ENCODE measurements at places on chromosomes 12 and 14. TPM values are rescaled to one million over a fixed set of nuclear protein-coding genes. Genes with fewer than 3 reads are reported as not detected.

DNA sequence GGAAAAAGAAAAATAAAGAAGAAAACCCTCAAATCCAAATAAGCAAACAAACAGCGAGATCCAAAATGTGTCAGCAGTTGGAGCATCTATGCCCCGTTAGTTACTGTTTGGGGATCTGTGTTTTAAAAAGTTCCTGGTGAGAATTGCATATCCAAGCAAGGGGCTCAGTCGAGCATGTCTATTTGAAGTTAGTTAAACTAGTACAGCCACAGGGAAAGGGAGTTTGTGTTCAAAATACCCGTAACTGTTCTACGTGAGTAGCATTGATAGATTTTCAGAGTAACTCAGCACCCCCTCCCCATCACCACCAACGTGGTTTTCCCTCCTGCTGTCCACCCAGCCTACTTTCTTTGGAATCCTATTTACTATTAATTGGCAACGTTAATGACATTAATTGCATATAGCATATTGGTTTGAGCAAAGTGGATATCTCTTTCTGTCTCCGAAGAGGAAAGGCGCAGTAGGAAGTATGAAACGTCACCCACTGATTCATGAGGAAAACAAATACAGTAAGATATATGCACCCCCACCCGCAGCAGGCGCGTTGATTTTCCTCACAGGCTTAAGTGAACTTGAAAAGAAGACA is 1.5 kb downstream of the NPAS3 start:
- DNase-seq = no peak
- H3K27ac ChIP-seq = peak overlapping the region; percentile 90
- peak overlapping the region; percentile 72 for H3K4me3 ChIP-seq
- no peaks in the 10 kb centered on the region for H3K36me3 ChIP-seq
- H3K4me1 ChIP-seq = peaks cover 21% of the 10 kb centered on the region

DNA sequence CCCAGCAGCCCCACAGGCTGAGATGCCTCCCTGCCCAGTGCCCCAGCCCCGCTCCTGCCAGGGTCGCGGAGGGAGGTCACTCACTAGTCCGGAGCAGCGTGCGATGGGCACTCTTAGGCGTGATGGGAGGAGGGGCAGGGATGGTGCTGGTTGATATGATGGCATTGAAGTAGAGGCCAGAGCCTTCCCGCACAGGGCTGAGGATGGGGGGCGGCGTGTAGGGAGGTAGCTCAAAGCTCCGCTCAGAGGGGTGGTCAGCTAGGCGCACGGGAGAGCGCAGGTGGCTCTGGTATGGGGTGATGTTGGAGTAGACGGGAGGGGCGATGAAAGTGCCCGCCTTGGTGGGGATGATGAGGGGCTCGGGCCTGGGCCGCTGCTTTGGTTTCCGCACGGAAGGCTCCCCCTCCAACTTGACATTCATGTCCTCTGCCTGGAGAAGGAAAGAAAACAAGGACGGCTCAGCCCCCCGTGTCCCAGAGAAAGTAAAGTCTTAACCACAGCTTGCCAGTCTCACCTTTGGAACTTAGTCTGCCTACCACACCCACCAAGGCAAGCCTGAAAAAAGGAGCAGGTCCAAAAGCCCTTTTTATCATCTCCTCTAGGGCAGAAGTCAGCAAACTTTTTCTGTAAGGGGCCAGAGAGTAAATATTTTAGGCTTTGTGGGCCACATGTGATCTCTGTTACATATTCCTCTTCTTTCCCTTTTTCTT is 15.5 kb upstream of the PNMA1 start:
- H3K27me3 ChIP-seq = no peaks in the 10 kb centered on the region
- peaks cover 26% of the 10 kb centered on the region for H3K36me3 ChIP-seq
- no peak overlapping the region for H3K4me3 ChIP-seq
- H3K27ac ChIP-seq = peak overlapping the region; percentile 96
- peaks cover 49% of the 10 kb centered on the region for H3K4me1 ChIP-seq

GRCh38 chr12:127728285-127728684 is 538.7 kb upstream of the TMEM132C start:
- H3K4me3 ChIP-seq = no peak overlapping the region
- no peak overlapping the region for H3K27ac ChIP-seq
- no peaks in the 10 kb centered on the region for H3K36me3 ChIP-seq
- no peak for DNase-seq
- no peaks in the 10 kb centered on the region for H3K27me3 ChIP-seq
- no peaks in the 10 kb centered on the region for H3K4me1 ChIP-seq

DNA sequence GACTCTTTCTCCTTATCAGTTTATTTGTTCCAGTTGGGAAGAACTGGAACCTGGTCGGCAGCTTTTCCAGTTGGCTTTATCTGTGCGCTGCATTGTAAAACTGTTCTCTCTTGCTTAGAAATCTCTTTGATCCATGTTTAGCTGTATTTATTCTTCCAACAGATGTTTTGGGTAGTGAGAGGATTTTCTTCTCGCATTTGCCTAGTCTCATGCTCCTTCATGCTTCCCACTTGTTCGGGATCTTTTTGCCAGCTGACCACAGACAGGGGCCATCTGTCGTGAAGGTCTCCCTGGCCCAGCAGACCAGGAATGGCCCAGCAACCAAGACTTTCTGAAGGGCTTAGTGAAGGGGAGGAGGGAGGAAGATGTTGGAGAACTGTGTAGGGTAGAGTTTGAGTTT is 21.6 kb downstream of the NTF3 start:
- no peak overlapping the region for H3K4me3 ChIP-seq

DNA sequence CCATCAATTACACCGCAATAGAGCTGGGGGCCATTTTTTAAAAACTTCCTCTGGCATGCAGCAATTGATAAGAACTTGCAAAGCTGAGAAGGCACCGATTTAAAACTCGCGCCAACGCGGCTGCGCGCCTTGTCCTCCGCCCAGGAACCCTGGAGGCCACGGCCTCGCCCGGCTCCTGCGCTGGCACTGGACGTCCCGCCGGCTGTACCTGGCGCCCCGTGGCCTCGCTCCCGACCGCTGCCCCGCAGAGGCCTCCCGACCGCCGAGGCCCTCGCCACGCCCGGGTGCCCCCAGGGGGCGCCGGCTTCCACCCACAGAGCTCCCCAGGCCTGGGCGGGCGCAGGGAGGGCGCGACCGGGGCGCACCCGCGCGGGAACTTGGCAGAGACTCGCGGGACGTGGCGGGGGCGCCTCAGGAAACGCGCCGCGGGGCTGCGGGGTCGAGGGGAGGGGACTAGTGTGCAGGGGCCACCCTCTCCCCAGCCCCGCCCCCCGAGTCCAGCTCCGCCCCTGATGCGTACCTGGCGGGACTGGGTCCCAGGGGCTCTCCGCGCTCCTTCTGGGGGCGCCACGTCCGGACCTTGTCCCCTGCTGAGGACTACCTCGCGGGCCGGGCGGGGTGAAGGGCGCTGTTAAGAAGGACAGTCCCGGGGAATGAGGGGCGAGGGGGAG is 65.7 kb downstream of the TNFAIP2 start:
- peak overlapping the region; percentile 33 for H3K4me3 ChIP-seq
- no peaks in the 10 kb centered on the region for H3K4me1 ChIP-seq
- no peak overlapping the region for H3K27ac ChIP-seq
- DNase-seq = peak; percentile 66
- H3K27me3 ChIP-seq = peaks cover 36% of the 10 kb centered on the region
- H3K36me3 ChIP-seq = no peaks in the 10 kb centered on the region

- peaks cover 74% of the 10 kb centered on the region for H3K4me1 ChIP-seq
- H3K36me3 ChIP-seq = no peaks in the 10 kb centered on the region
- H3K4me3 ChIP-seq = no peak overlapping the region
- no peaks in the 10 kb centered on the region for H3K27me3 ChIP-seq
- peak overlapping the region; percentile 44 for H3K27ac ChIP-seq
Observed at GRCh38 chr12:116142936-116143898, 134.3 kb downstream of the MED13L start.

GRCh38 chr14:76352639-76353281 is 23.2 kb upstream of the ESRRB start:
- DNase-seq = no peak
- H3K4me3 ChIP-seq = peak overlapping the region; percentile 41
- peaks cover 10% of the 10 kb centered on the region for H3K4me1 ChIP-seq

GRCh38 chr12:5038781-5039311 is 4.8 kb upstream of the KCNA5 start:
- H3K27me3 ChIP-seq = peaks cover 19% of the 10 kb centered on the region
- no peak for DNase-seq
- no peaks in the 10 kb centered on the region for H3K36me3 ChIP-seq
- H3K27ac ChIP-seq = no peak overlapping the region

GRCh38 chr14:54565785-54566409 is 1.0 kb upstream of the SAMD4A start:
- peak; percentile 99 for DNase-seq
- peak overlapping the region; percentile 60 for H3K4me3 ChIP-seq
- H3K4me1 ChIP-seq = peaks cover 36% of the 10 kb centered on the region
- peak overlapping the region; percentile 100 for H3K27ac ChIP-seq

DNA sequence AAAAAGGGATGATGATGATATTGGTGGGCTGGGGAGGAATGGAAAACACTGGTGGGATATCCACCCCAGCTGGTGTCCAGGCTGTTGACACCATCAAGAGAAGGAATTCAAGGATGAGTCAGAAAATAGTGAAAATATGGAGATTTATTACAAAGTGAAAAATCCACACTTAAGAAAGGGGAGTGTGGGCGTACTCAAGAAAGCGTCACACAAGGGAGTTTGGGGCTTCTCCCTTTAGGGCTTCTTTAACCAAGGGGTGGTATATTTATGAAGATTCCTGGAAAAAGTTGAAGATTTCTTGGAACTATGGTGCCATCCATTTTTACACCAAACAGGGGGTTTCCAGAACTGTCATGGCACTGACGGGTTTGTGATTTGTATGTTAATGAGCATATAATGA is 63.1 kb upstream of the ARID2 start:
- no peaks in the 10 kb centered on the region for H3K36me3 ChIP-seq
- H3K4me3 ChIP-seq = no peak overlapping the region
- H3K27ac ChIP-seq = no peak overlapping the region
- no peaks in the 10 kb centered on the region for H3K4me1 ChIP-seq

DNA sequence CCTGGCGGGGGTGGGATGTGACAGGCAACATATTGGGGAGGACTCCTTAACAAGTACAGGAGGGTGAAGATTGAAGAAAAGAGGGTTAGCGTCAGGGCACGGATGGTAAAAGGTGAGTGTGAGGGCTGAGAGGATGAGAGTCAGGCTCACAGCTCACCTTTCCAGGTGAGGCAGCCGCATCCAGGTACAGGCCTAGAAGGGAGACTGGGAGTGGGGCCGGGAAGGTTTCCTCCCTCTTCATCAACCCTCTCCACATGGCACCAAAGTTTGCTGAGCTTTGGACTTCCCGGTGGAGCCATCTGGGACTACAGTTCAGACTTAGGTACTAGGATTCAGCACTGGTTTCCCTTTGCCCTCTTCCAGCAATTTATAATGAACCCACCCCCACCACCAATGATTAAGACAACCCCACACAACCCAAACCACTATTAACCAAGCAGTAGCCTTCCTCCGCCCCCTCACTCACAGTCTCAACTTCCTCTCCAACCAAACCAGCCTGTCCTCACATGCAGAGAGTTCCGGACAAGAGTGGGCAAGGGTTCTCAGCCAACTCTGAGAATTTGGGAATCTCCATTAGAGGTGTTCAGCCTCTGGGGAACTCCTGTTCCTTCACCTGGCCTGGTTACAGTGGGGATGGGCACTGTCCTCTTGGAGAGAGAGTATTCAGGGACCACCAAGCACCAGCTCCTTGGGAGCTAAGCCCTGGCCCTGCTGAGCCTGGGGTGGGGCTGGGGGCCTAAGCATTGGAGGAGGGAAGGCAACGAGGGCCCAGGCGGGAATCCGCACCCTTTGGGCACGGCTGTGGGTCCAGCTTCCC is 2.4 kb upstream of the HOXC4 start:
- no peak overlapping the region for H3K4me3 ChIP-seq
- no peak for DNase-seq
- H3K36me3 ChIP-seq = no peaks in the 10 kb centered on the region
- peaks cover 56% of the 10 kb centered on the region for H3K27me3 ChIP-seq

GRCh38 chr14:71742485-71742884 is 189.7 kb upstream of the RGS6 start:
- H3K36me3 ChIP-seq = no peaks in the 10 kb centered on the region
- H3K27ac ChIP-seq = no peak overlapping the region
- no peak for DNase-seq
- H3K27me3 ChIP-seq = no peaks in the 10 kb centered on the region

GRCh38 chr12:12017135-12017581 is 53.6 kb upstream of the BCL2L14 start:
- no peaks in the 10 kb centered on the region for H3K36me3 ChIP-seq
- H3K4me3 ChIP-seq = no peak overlapping the region
- H3K4me1 ChIP-seq = no peaks in the 10 kb centered on the region
- no peak overlapping the region for H3K27ac ChIP-seq
- DNase-seq = no peak

DNA sequence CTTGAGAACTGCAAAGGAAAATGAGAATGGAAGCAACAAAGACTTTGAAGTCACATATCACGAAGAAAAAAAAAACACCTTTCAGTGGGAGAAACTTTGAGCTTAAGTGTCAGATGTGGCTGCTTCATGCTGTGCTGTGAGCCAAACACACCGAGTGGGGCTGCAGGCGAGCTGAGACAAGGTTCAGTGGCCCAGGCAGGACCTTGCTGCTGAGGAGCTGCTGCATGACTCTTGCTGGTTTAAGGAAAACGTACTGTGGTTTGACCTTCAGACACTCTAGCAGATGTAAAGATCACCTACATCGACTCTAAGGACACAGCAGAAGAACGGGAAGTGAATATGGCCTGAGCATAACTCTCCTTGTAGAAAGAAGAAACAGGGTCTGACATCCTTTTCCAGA is 118.1 kb upstream of the OR4E1 start:
- no peaks in the 10 kb centered on the region for H3K36me3 ChIP-seq
- no peaks in the 10 kb centered on the region for H3K4me1 ChIP-seq
- H3K27ac ChIP-seq = no peak overlapping the region

- no peak for DNase-seq
- H3K36me3 ChIP-seq = no peaks in the 10 kb centered on the region
- no peak overlapping the region for H3K27ac ChIP-seq
- H3K4me3 ChIP-seq = no peak overlapping the region
Observed at GRCh38 chr12:4449851-4450221, 4.2 kb upstream of the FGF6 start.

DNA sequence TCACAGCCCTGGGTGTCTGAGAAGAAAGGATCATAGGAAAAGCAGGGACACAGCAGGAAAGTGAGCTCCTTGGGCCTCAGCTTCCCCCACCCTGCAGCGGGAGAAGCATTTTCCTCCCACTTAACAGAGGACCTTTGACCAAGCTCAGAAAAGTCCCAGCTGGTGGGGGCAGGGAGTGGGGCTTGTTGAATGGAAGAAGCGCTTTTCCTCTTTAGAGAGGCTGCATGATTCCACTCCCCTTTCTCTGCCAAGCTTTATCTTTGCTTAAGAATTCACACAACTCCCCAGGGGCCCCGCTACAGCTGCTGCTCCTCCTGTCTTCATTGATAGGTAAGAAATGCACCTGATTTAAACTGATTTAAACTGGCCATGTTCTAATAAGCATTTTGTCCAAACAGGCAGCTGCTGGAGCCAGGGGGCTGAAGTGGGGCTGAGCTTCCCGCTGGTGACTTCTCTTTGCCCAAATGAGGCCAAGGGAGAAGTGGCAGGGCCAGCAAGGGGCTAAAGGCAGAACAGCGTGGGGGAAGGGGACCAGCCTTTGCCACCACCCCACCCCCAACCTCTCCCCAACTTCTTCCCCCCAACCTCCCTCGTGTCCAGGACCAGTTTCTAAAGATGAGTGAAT is 1.7 kb upstream of the PAPLN start:
- no peak overlapping the region for H3K27ac ChIP-seq
- peaks cover 31% of the 10 kb centered on the region for H3K27me3 ChIP-seq
- H3K4me3 ChIP-seq = no peak overlapping the region
- peaks cover 38% of the 10 kb centered on the region for H3K4me1 ChIP-seq

Gene MMP17
- total RNA-seq = 2.7 TPM

Gene OR4L1
- not detected for total RNA-seq

Gene SUDS3
- 74.4 TPM for total RNA-seq

Gene TAS2R31
- 6.1 TPM for total RNA-seq

Gene KLHL33
- total RNA-seq = 0.41 TPM

Gene FAM222A
- 1.2 TPM for total RNA-seq

Gene CLEC4D
- 0.41 TPM for total RNA-seq
